ENCODE measurements at places on chromosomes 12 and 14. TPM values are rescaled to one million over a fixed set of nuclear protein-coding genes. Genes with fewer than 3 reads are reported as not detected.

DNA sequence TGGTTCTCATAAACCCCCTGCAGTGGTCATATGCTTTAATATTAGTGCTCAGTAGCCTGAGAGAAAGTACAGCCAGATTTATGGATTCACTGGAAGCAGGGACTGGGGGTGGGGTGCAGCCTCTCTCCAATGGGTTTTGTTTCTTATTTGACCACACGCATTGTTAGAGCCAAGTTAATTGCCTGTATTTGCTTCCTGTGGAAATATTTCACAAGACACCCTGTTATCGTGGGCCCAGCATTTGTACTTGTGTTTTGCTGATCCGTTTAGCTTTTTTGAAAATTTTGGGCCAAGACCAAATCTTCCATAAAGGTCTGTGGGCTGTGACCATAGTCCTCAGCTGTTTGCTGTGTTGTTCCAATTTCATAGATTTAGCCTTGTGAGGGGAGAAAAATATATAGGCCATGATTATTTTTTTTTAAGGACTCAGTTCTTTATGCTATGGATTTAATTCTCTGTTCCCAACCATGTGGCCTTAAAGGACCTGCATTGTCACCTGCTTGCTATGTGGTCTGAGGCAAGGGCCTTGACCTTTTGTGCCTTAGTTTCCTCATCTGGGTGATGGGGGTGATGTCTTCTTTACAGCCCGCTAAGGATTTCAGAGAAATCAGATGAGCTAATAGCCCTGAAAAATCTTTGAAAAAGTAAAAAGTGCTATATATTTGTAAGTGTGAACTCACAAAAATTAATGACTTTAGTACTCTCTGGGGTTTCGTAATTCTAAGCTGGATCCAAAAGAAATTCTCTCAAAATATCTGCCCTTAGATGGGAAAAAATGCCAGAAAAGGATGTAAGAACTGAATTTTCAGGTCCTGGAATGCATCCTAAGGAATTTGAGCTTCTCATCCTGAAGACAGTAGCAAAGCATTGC lies 370.2 kb downstream of the DPF3 start:
- H3K27me3 ChIP-seq: no peaks in the 10 kb centered on the region
- H3K27ac ChIP-seq: no peak overlapping the region
- no peak for DNase-seq
- no peak overlapping the region for H3K4me3 ChIP-seq

GRCh38 chr12:1360441-1361210 lies 233.8 kb downstream of the FBXL14 start:
- no peak overlapping the region for H3K4me3 ChIP-seq
- no peaks in the 10 kb centered on the region for H3K27me3 ChIP-seq
- H3K4me1 ChIP-seq: no peaks in the 10 kb centered on the region
- no peaks in the 10 kb centered on the region for H3K36me3 ChIP-seq

DNA sequence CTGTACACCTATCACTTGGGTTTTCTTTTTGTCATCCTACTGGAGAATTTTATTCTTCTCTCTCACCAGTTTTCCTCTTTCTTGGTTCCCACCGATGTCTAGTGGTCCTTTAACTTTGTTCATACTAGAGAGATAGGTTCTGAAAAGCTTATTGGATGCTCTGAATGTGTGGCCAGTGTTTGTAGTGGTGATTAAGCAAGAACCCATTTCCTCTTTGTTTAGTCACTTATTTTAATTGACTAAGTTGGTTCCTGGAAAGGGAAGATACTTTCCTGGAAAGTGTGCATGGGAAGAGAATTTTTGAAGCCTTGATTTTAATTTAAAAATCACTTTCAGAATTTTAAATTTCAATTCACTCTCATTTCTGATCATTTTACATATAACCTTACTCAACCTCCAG lies 127.2 kb downstream of the OTOGL start:
- H3K27me3 ChIP-seq: no peaks in the 10 kb centered on the region
- no peak overlapping the region for H3K4me3 ChIP-seq
- H3K4me1 ChIP-seq: peaks cover 18% of the 10 kb centered on the region
- H3K27ac ChIP-seq: no peak overlapping the region

GRCh38 chr12:88552610-88553079 lies 27.6 kb downstream of the KITLG start:
- no peaks in the 10 kb centered on the region for H3K36me3 ChIP-seq
- no peaks in the 10 kb centered on the region for H3K4me1 ChIP-seq
- no peaks in the 10 kb centered on the region for H3K27me3 ChIP-seq
- H3K4me3 ChIP-seq: no peak overlapping the region

- peaks cover 4% of the 10 kb centered on the region for H3K4me1 ChIP-seq
- H3K4me3 ChIP-seq: no peak overlapping the region
- H3K27ac ChIP-seq: no peak overlapping the region
- DNase-seq: no peak
Measured at GRCh38 chr14:57482120-57482519, 11.5 kb downstream of the CCDC198 start.

DNA sequence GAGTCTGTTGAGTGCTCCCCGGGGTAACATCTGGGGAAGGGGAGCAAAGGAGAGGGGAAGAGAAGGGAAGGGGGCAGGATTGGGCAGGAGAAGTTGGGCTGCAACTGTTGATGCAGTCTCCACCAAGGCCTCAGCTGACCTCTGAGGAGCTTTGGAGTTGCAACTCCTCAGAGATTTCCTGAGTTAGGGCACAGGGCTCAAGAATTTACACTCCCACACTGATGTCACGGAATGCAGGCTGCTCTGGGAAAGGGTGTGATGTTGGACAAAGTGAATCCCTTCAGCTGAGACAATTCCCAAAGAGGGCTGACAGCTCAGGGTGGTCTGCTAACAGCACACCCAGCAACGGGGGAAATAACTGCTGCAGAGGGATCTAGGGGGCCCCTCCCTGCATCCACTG lies 295.6 kb downstream of the PCNX1 start:
- H3K4me3 ChIP-seq: no peak overlapping the region
- H3K27ac ChIP-seq: no peak overlapping the region
- no peaks in the 10 kb centered on the region for H3K27me3 ChIP-seq
- H3K36me3 ChIP-seq: no peaks in the 10 kb centered on the region

Gene POU6F1
- 6.2 TPM for total RNA-seq

Gene VDR
- total RNA-seq: not detected

Gene KRT2
- total RNA-seq: not detected

Gene IKBIP
- 12.6 TPM for total RNA-seq

Data from endodermal cell (in vitro differentiated cells).